ENCODE measurements at places on chromosomes 16 and 17.
A peak's percentile ranks its signal among the peaks of the same experiment; 100 is the strongest.

GRCh38 chr17:17795946-17796786, 40.6 kb downstream of the SREBF1 start:
- H3K4me1 ChIP-seq, result peaks cover 13% of the 10 kb centered on the region
- peaks cover 13% of the 10 kb centered on the region for H3K36me3 ChIP-seq

- H3K4me1 ChIP-seq, result no peaks in the 10 kb centered on the region
- peaks cover 29% of the 10 kb centered on the region for H3K27me3 ChIP-seq
- no peak for DNase-seq
- H3K27ac ChIP-seq, result no peak overlapping the region
- no peak overlapping the region for H3K4me3 ChIP-seq
- no peaks in the 10 kb centered on the region for H3K36me3 ChIP-seq
These were observed 509 bp upstream of the ATP2C2 start for GRCh38 chr16:84367750-84368307.

- no peaks in the 10 kb centered on the region for H3K27me3 ChIP-seq
- H3K36me3 ChIP-seq, result peaks cover 31% of the 10 kb centered on the region
- no peak overlapping the region for H3K4me3 ChIP-seq
- H3K27ac ChIP-seq, result no peak overlapping the region
These were observed 83.0 kb downstream of the OR1D5 start for GRCh38 chr17:2980211-2980903.

- H3K4me1 ChIP-seq, result peaks cover 3% of the 10 kb centered on the region
- no peaks in the 10 kb centered on the region for H3K36me3 ChIP-seq
- H3K4me3 ChIP-seq, result no peak overlapping the region
- no peak for DNase-seq
- H3K27me3 ChIP-seq, result peaks cover 9% of the 10 kb centered on the region
These were observed 13.7 kb upstream of the AKAP10 start for GRCh38 chr17:19991252-19991885.

GRCh38 chr16:65316808-65317207, 194.9 kb upstream of the CDH11 start:
- H3K36me3 ChIP-seq, result no peaks in the 10 kb centered on the region
- H3K4me1 ChIP-seq, result no peaks in the 10 kb centered on the region
- H3K4me3 ChIP-seq, result no peak overlapping the region
- no peaks in the 10 kb centered on the region for H3K27me3 ChIP-seq

DNA sequence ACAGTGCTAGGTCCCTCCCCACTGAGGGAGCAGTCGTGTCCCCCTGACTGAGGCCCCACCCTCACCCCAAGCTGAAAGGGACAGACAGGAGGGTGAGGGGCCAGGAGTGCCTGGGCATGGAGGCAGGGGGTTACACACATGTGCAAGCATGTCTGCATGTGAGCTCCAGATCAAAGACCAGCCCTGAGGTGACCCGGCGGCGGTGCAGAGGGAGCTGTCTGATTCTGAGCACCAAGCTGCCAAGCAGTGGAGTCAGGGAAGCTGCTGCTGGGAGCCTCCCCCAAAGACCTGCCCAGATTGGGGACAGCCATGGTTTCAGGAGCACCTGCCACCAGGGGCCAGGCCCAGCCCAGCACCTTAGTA, 5.5 kb downstream of the DLX3 start:
- peaks cover 2% of the 10 kb centered on the region for H3K36me3 ChIP-seq
- no peak overlapping the region for H3K27ac ChIP-seq
- H3K4me3 ChIP-seq, result no peak overlapping the region
- H3K27me3 ChIP-seq, result peaks cover 44% of the 10 kb centered on the region
- H3K4me1 ChIP-seq, result peaks cover 13% of the 10 kb centered on the region

DNA sequence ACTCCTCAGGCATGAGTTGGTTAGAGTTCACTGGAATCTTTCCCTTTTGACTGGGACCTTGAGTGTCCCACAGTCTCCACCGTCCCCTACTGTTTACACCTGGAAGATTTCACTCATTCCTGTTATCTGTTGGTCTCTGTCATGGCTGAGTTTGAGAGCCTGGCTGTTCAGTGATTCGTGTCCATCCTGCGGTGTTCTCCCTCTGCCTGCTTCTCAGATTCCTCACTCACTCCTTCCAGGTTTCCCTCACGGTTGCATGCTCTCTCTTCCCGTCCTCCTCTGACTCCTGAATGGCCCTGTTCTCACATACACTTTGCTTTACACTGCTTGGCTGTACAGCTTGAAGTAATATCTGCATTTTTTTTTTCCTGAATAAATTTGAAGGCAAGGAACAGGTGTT, 24.5 kb downstream of the OR1D5 start:
- peaks cover 16% of the 10 kb centered on the region for H3K27me3 ChIP-seq
- peaks cover 10% of the 10 kb centered on the region for H3K4me1 ChIP-seq
- no peak overlapping the region for H3K4me3 ChIP-seq
- H3K36me3 ChIP-seq, result peaks cover 2% of the 10 kb centered on the region
- H3K27ac ChIP-seq, result no peak overlapping the region

- no peak overlapping the region for H3K27ac ChIP-seq
- H3K4me3 ChIP-seq, result no peak overlapping the region
- peaks cover 18% of the 10 kb centered on the region for H3K36me3 ChIP-seq
These were observed 15.4 kb downstream of the ACSM1 start for GRCh38 chr16:20681821-20682760.

- DNase-seq, result no peak
- peaks cover 1% of the 10 kb centered on the region for H3K27me3 ChIP-seq
- H3K4me3 ChIP-seq, result no peak overlapping the region
- no peaks in the 10 kb centered on the region for H3K4me1 ChIP-seq
- H3K36me3 ChIP-seq, result no peaks in the 10 kb centered on the region
- H3K27ac ChIP-seq, result no peak overlapping the region
These were observed 18.6 kb downstream of the ACE start for GRCh38 chr17:63495491-63495890.

DNA sequence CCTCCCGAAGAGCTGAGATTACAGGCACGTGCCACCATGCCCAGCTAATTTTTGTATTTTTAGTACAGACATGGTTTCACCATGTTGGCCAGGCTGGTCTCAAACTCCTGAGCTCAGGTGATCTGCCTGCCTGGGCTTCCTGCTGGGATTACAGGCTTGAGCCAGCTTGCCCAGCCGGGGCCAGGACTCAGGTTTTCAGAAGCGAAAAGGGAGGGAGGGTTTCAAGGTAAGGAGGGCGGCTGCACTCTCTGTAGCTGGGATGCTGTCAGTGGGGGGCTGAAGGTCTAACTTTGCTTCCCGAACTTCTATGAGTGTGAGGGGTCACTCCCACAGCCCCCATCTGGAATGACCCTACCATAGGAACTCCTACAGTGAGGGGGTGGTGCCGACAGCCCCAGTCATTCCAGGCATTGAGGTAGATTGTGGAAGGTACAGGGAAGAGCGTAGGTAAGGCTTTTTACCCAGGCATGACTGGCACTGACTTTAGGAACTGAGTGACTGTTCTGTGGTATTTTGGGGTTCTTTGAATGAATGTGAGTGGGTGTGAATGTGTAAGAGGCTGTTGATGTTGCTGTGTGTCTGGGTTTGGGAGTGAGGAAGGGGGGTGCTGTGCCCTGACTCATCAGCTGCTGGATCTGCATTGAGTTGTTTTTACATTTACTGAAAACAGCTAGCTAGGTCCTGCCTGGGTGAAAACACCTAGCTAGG, 3.8 kb upstream of the C1QL1 start:
- peaks cover 16% of the 10 kb centered on the region for H3K27me3 ChIP-seq
- no peak for DNase-seq
- H3K36me3 ChIP-seq, result peaks cover 1% of the 10 kb centered on the region
- no peak overlapping the region for H3K4me3 ChIP-seq

GRCh38 chr17:47803751-47804150, 17.8 kb downstream of the OSBPL7 start:
- no peak overlapping the region for H3K4me3 ChIP-seq
- no peak overlapping the region for H3K27ac ChIP-seq
- no peaks in the 10 kb centered on the region for H3K27me3 ChIP-seq
- H3K4me1 ChIP-seq, result no peaks in the 10 kb centered on the region

- no peak for DNase-seq
- H3K27me3 ChIP-seq, result no peaks in the 10 kb centered on the region
- H3K4me3 ChIP-seq, result no peak overlapping the region
- H3K4me1 ChIP-seq, result peaks cover 16% of the 10 kb centered on the region
These were observed 83.4 kb downstream of the HIC1 start for GRCh38 chr17:2138318-2138717.

DNA sequence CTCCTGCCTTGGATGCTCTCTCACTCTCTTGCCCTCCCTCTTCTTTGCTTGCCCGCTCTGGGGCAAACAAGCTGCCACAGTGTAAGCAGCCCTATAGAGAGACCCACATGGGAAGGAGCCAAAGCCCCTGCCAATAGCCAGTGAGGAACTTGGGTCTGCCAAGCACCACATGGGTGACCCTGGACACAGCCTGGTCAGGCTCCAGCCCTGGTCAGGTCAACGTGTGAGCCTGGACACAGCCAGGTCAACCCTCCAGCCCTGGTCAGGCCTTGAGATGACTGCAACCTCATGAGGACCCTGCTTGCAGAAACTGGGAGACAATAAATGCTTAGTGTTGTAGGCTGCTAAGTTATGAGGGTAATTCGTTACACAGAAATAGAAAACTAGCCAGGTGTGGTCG, 14.3 kb upstream of the PHOSPHO1 start:
- no peak overlapping the region for H3K4me3 ChIP-seq
- no peak for DNase-seq
- peaks cover 4% of the 10 kb centered on the region for H3K36me3 ChIP-seq

- no peak for DNase-seq
- H3K4me3 ChIP-seq, result no peak overlapping the region
- H3K36me3 ChIP-seq, result no peaks in the 10 kb centered on the region
- H3K27ac ChIP-seq, result no peak overlapping the region
These were observed 174.8 kb downstream of the NTN1 start for GRCh38 chr17:9195961-9196670.

GRCh38 chr17:7101531-7101930, 13.1 kb downstream of the ASGR2 start:
- H3K27ac ChIP-seq, result no peak overlapping the region
- no peak overlapping the region for H3K4me3 ChIP-seq
- peaks cover 13% of the 10 kb centered on the region for H3K27me3 ChIP-seq
- H3K4me1 ChIP-seq, result no peaks in the 10 kb centered on the region
- no peak for DNase-seq

GRCh38 chr17:13212860-13213259, 195.0 kb upstream of the ELAC2 start:
- no peaks in the 10 kb centered on the region for H3K4me1 ChIP-seq
- DNase-seq, result no peak
- H3K36me3 ChIP-seq, result no peaks in the 10 kb centered on the region

DNA sequence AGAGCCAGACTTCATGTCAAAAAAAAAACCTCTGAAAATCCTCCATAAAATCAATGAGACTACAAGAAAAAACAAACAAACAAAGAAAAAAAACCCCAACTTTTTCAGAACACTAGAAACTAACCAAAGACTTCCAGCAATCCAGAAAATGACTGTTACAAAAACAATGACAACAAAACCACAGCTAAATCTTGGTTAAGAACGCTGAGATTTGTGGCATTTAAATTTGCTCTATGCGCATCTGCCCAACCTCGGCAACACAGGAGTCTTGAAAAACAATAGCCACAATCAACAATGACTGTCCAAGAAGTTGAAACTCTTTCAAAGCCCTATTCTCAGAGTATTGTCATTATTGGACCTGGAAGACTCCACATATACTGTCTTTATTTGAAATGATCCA, 402.4 kb downstream of the ZFHX3 start:
- no peak overlapping the region for H3K27ac ChIP-seq
- DNase-seq, result no peak
- H3K4me1 ChIP-seq, result peaks cover 7% of the 10 kb centered on the region
- no peak overlapping the region for H3K4me3 ChIP-seq

GRCh38 chr16:26816885-26817571, 249.7 kb upstream of the C16orf82 start:
- H3K27me3 ChIP-seq, result peaks cover 8% of the 10 kb centered on the region
- DNase-seq, result no peak
- no peak overlapping the region for H3K27ac ChIP-seq
- H3K4me3 ChIP-seq, result no peak overlapping the region

- DNase-seq, result no peak
- H3K27me3 ChIP-seq, result no peaks in the 10 kb centered on the region
These were observed at the start of gene ZSCAN10 for GRCh38 chr16:3098459-3099394. ZSCAN10 (minus strand) TSS chr16:3099294; CDS start chr16:3092937, 6,357 bp downstream.

GRCh38 chr16:642189-643049, 791 bp downstream of the MCRIP2 start:
- peak overlapping the region; percentile 81 for H3K4me3 ChIP-seq
- no peak for DNase-seq
- peaks cover 26% of the 10 kb centered on the region for H3K4me1 ChIP-seq
- no peaks in the 10 kb centered on the region for H3K27me3 ChIP-seq

GRCh38 chr17:1532836-1533602, 16.6 kb upstream of the INPP5K start:
- H3K27ac ChIP-seq, result peak overlapping the region; percentile 32
- no peaks in the 10 kb centered on the region for H3K27me3 ChIP-seq
- peak; percentile 30 for DNase-seq
- peaks cover 14% of the 10 kb centered on the region for H3K36me3 ChIP-seq

GRCh38 chr17:16215965-16216316, 607 bp upstream of the NCOR1 start:
- H3K27me3 ChIP-seq, result no peaks in the 10 kb centered on the region
- no peaks in the 10 kb centered on the region for H3K36me3 ChIP-seq
- peaks cover 23% of the 10 kb centered on the region for H3K4me1 ChIP-seq

DNA sequence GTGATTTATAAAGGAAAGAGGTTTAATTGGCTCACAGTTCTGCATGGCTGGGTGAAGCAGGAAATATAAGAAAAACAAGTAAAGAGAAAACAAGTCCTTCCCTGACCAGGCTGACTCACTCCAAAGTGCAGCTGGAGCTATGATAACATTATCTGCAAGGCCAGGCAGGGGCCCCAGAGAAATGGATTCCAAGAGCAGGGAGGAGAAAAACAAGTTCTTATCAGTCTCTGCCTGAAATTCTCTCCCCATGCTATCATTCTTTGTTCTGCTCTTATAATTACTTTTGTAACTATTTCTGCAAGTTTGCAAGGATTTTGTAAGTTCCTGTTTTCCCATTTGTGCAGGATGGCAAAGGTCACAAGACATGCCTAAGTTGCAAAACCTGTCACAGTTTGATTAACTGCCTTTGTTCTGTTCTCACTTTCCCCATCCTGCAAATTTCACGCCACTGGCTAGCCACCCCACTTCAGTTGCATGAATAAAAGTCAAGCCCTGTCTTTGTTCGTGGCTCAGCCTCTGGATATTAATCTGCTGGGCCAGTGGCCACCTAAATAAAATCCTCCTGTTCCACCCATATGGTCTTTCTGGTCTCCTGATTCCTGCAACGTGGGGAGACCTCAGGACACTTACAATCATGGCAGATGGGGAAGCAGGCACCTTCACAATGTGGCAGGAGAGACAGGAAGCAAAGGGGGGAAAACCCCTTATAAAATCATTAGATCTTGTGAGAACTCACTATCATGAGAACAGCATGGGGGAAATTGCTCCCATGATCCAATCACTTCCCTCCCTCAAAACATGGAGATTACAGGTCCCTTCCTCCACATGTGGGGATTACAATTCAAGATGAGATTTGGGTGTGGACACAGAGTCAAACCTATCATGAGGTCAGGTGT, 13.1 kb downstream of the ABCA9 start:
- no peaks in the 10 kb centered on the region for H3K4me1 ChIP-seq
- H3K27ac ChIP-seq, result no peak overlapping the region
- no peak for DNase-seq
- no peaks in the 10 kb centered on the region for H3K36me3 ChIP-seq

All from memory B cell (primary cell).